Right forelimb (tissue), 1 donor: ENCODE measurements at places on chromosomes 1 and 21.

- DNase-seq = no peak
Measured at GRCh38 chr21:28971171-28971570, 21.5 kb downstream of the LTN1 start.

DNA sequence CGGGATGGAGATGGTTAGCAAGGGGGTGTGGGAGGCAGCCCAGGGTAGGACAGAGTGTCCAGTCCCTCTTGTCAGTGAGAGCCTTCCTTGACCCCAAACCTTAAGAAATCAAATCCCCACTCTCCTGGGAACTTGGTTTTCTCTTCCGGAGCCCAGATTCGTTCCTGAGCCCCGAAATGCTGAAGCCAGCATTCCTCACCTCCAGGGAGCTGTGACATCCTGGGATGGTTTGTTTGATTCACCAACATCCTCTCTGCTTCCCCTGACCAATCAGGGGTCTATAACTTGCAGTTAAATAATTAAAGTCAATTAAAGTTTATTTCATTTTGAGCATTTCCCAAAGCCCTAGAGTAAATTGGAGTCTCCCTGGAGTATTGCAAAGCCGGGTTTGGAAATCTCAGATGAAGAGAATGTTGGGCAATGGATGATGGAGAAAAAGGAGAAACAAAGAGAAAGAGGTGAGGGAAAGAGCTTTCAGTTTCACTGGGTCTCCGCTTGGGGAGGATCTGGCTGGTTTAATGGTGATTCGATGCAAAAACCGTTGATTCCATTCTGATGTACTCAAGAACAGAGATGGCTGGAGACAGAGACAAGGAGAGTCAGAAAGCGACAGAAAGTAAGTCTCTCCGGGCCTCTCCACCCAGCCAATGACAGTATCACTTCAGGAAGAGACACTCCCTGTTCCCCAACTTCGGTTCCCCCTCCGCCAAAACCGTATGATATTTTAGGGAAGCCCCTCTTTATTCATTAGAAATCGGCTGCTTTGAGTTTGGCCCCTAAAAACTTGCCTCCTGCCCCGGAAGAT lies 12.8 kb upstream of the ALX3 start:
- no peak for DNase-seq

DNA sequence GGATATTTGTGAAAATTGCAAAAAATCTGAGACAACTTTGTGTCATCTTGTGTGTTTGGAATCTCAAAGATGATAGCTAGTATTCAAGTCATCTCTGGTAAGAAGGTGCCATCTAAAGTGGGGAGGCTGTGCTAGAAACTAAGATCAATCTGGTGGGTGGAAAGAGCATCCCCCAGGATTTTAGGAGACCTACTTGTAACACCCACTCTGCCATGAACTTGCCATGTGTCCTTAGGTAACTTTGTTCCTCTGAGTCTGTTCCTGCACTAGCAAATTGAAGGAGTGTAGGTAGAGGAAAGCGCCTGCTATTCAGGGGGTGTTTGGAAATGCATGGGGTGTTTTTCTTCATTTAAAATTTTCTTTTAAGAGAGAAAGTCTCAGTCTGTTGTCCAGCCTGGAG lies 24.4 kb downstream of the LGR6 start:
- no peak for DNase-seq

- no peak for DNase-seq
Measured at GRCh38 chr1:6906783-6907182, 121.5 kb downstream of the CAMTA1 start.

- DNase-seq = no peak
Measured at GRCh38 chr1:30423570-30423969, 299.8 kb downstream of the MATN1 start.
